ENCODE measurements at places on chromosomes 1 and 21.

- DNase-seq: peak; percentile 27
- no peaks in the 10 kb centered on the region for H3K36me3 ChIP-seq
- H3K27ac ChIP-seq: no peak overlapping the region
- no peaks in the 10 kb centered on the region for H3K4me1 ChIP-seq
Measured at GRCh38 chr1:161091796-161092507, 2.6 kb upstream of the NECTIN4 start.

DNA sequence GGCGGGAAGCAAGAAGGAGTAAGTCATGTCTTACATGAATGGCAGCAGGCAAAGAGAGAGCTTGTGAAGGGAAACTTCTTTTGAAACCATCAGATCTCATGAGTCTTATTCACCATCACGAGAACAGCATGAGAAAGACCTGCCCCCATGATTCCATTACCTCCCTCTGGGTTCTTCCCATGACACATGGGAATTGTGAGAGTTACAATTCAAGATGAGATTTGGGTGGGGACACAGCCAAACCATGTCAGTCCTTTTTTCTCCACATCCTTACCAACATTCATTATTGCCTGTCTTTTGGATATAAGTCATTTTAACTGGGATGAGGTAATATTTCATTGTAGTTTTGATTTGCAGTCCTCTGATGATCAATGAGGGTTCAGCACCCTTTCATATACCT lies 81.0 kb downstream of the DIRAS3 start:
- H3K27ac ChIP-seq: no peak overlapping the region
- no peak overlapping the region for H3K4me3 ChIP-seq
- H3K27me3 ChIP-seq: no peaks in the 10 kb centered on the region
- H3K36me3 ChIP-seq: no peaks in the 10 kb centered on the region
- DNase-seq: no peak
- H3K4me1 ChIP-seq: no peaks in the 10 kb centered on the region

DNA sequence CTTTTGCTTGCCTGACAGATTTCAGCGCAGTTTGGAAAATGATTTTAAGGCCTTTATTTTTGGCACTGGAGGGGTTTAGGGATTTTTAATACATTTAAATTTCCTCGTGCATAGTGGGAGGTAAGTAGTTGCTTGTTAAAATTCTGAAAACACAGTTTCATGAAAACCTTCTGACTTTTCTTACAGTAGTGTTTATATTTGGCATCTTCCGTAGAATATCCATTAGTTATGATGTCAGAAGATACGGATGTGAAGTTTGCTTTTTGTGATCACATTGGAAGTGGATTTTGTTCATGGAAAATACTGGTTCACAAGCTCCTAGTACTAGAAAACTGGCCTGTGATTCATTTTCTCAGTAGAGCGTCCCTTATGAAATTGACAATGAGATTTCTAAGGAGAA lies 1.3 kb downstream of the RABGAP1L start:
- DNase-seq: no peak
- H3K4me3 ChIP-seq: peak overlapping the region; percentile 96
- H3K4me1 ChIP-seq: peaks cover 7% of the 10 kb centered on the region
- peak overlapping the region; percentile 82 for H3K27ac ChIP-seq
- no peaks in the 10 kb centered on the region for H3K27me3 ChIP-seq

GRCh38 chr21:43276811-43277210 lies 108.0 kb downstream of the CRYAA start:
- DNase-seq: no peak
- H3K27ac ChIP-seq: no peak overlapping the region
- H3K4me3 ChIP-seq: no peak overlapping the region
- no peaks in the 10 kb centered on the region for H3K36me3 ChIP-seq

GRCh38 chr21:33230545-33231324 lies 997 bp downstream of the IFNAR2 start:
- H3K27me3 ChIP-seq: no peaks in the 10 kb centered on the region
- H3K27ac ChIP-seq: peak overlapping the region; percentile 99
- peak; percentile 81 for DNase-seq
- H3K36me3 ChIP-seq: no peaks in the 10 kb centered on the region
- H3K4me1 ChIP-seq: peaks cover 23% of the 10 kb centered on the region
- peak overlapping the region; percentile 95 for H3K4me3 ChIP-seq

- H3K27me3 ChIP-seq: no peaks in the 10 kb centered on the region
- no peak overlapping the region for H3K4me3 ChIP-seq
- no peaks in the 10 kb centered on the region for H3K36me3 ChIP-seq
Measured at GRCh38 chr1:19828546-19828945, 13.5 kb upstream of the RNF186 start.

DNA sequence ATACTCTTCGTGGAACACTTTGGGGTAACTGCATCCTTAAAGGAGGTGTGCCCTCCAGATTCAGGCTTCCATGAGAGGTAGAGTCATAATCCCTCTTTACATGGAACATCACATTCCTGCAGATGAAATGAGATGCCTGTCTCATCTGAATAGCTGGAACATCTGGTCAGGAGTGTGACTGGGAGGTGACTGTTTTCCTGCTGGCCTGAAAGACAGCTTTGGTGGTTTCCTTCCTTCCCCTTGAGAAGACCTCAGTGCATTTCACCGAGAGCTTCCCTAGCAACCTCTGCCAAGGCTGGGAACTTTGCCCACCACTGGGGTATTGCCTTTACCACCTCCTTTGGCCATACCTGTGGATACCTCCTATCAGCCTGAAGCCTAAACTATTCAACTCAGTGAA lies 46.7 kb upstream of the GUCA2A start:
- no peak overlapping the region for H3K27ac ChIP-seq
- no peak overlapping the region for H3K4me3 ChIP-seq
- H3K27me3 ChIP-seq: no peaks in the 10 kb centered on the region
- no peaks in the 10 kb centered on the region for H3K36me3 ChIP-seq
- DNase-seq: no peak

GRCh38 chr1:240190881-240191401 lies 99.3 kb downstream of the FMN2 start:
- no peaks in the 10 kb centered on the region for H3K27me3 ChIP-seq
- H3K4me1 ChIP-seq: no peaks in the 10 kb centered on the region
- DNase-seq: no peak
- H3K27ac ChIP-seq: no peak overlapping the region
- H3K4me3 ChIP-seq: no peak overlapping the region
- no peaks in the 10 kb centered on the region for H3K36me3 ChIP-seq

- H3K36me3 ChIP-seq: no peaks in the 10 kb centered on the region
- no peak for DNase-seq
- H3K4me3 ChIP-seq: no peak overlapping the region
- H3K4me1 ChIP-seq: no peaks in the 10 kb centered on the region
Measured at GRCh38 chr1:111802110-111802509, 46.4 kb downstream of the DDX20 start.

DNA sequence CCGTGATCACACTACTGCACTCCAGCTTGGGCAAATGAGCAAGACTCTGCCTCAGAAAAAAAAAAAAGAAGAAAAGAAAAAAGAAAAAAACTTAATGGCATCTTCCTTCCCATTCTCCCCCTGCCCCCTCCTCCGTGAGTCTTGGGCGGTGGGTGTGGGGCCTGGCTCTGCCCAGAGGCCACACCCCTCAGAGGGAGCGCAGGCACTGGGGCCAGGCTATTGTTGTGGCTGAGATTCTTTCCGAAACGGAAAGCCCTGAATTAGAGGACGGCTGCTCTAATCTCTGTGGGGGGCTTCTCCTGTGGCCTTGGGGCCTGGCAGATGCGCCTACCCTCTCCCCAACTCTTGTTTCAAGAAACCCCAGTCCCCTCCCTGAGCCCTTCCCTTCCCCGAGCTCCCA lies 4.1 kb upstream of the FAM110D start:
- H3K27ac ChIP-seq: no peak overlapping the region
- DNase-seq: no peak
- H3K36me3 ChIP-seq: no peaks in the 10 kb centered on the region
- H3K27me3 ChIP-seq: no peaks in the 10 kb centered on the region
- no peaks in the 10 kb centered on the region for H3K4me1 ChIP-seq

GRCh38 chr1:168939110-168939946 lies 167.2 kb upstream of the ATP1B1 start:
- H3K27ac ChIP-seq: no peak overlapping the region
- no peaks in the 10 kb centered on the region for H3K4me1 ChIP-seq
- H3K27me3 ChIP-seq: no peaks in the 10 kb centered on the region
- no peak for DNase-seq
- no peaks in the 10 kb centered on the region for H3K36me3 ChIP-seq

DNA sequence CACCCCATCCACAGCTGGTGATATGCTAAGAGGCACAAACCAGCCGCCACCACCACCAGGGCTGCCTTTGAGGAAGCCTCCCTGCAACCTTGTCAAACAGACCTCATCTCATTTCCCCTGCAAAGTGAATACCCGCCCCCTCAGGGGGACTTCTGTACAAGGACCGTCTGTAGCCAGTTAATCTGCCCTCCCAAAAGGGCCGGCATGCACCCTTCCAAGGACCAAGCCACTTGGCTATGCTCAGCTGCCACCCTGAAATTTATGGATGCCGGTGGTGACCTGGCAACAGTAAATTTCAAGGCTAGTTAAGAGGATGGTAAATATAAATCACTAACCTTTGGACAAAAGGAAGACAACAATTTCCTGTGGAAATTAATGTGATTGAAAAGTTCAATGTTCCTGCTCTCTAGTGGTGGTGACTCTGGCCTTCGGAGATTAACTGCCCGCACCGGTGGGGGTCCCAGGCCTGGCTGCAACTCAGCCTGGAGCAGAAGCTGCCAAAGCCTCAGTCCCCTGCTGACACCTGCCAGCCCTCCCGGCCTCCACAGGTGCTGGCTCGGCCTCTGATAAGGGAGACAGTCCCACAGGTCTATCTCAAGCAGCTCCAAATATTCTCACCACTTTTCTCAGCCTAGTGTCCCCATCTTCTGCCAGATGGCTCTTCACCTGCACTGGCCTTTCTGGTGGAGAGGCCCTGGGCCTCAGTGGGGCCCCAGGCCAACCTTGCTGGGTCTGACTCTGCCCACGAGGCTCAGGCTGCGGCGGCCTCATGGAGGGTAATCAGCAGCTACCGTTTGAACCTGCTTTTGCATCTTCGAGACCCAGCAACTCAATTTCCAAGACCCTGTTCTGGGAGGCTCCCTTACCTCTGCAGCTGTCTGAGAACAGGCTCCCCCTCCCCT lies 12.2 kb downstream of the TMEM53 start:
- H3K36me3 ChIP-seq: no peaks in the 10 kb centered on the region
- no peak overlapping the region for H3K27ac ChIP-seq
- no peaks in the 10 kb centered on the region for H3K27me3 ChIP-seq
- DNase-seq: no peak
- H3K4me1 ChIP-seq: no peaks in the 10 kb centered on the region

GRCh38 chr1:6420454-6421042 lies 829 bp upstream of the HES2 start:
- H3K4me3 ChIP-seq: no peak overlapping the region
- peaks cover 42% of the 10 kb centered on the region for H3K27me3 ChIP-seq
- no peak overlapping the region for H3K27ac ChIP-seq

- H3K36me3 ChIP-seq: no peaks in the 10 kb centered on the region
- no peak for DNase-seq
- no peaks in the 10 kb centered on the region for H3K27me3 ChIP-seq
- peak overlapping the region; percentile 10 for H3K27ac ChIP-seq
Measured at GRCh38 chr1:56645677-56646305, 677 bp downstream of the PRKAA2 start.

DNA sequence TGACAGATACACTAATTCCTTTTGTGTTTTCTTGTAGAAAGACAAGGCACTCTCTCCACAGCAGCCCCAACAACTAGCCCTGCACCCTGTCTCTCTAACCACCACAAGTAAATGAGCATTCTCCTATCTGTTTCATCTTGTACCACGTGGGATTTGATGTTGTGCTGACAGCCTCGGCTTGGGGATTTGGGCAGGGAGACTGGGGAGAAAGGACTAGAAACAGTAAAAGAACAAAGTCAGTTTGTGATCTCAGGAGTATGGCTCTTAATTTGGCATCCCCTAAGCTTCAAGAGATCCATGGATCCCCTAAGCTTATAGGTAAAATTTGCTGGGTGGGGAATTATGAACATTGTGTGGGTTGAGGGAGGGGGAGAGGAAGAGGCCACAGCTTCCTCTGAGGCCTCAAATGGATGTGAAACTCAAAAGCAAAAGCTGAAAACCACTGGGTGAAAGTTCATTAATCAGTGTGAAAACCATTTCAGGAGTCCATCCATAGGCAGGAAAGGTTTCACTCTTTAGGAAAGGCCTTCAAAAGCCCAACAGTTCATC lies 3.1 kb downstream of the C1orf162 start:
- H3K4me1 ChIP-seq: peaks cover 10% of the 10 kb centered on the region
- peaks cover 6% of the 10 kb centered on the region for H3K36me3 ChIP-seq
- H3K4me3 ChIP-seq: no peak overlapping the region
- no peak for DNase-seq
- H3K27me3 ChIP-seq: no peaks in the 10 kb centered on the region

- no peak for DNase-seq
- peaks cover 40% of the 10 kb centered on the region for H3K4me1 ChIP-seq
- H3K4me3 ChIP-seq: no peak overlapping the region
Measured at GRCh38 chr21:37373539-37373938, 7.0 kb downstream of the DYRK1A start.

GRCh38 chr1:92096317-92096716 lies 16.2 kb downstream of the BTBD8 start:
- no peak overlapping the region for H3K4me3 ChIP-seq
- no peaks in the 10 kb centered on the region for H3K27me3 ChIP-seq
- no peak overlapping the region for H3K27ac ChIP-seq
- H3K4me1 ChIP-seq: no peaks in the 10 kb centered on the region

GRCh38 chr1:76799700-76800099 lies 67.6 kb upstream of the ST6GALNAC5 start:
- no peaks in the 10 kb centered on the region for H3K4me1 ChIP-seq
- H3K27ac ChIP-seq: no peak overlapping the region
- no peaks in the 10 kb centered on the region for H3K27me3 ChIP-seq
- no peaks in the 10 kb centered on the region for H3K36me3 ChIP-seq
- DNase-seq: no peak
- H3K4me3 ChIP-seq: no peak overlapping the region

DNA sequence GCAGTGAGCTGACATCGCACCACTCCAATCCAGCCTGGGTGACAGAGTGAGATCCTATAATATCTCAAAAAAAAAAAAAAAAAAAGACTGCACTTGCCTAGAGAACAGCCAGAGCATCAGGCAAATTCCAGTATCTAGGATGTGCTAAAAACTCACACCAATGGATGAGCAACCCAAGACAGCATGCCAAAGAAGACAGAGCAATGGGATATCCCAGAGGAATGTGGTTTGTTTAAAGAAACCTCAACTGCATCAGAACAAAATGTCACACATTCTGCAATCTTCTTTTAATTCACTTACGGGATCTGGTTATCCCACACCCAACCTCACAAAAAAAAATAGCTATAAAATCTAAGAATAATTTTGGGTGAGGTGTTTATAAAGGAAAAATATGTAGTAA lies 7.3 kb downstream of the KCNH1 start:
- no peaks in the 10 kb centered on the region for H3K27me3 ChIP-seq
- no peak overlapping the region for H3K4me3 ChIP-seq
- no peaks in the 10 kb centered on the region for H3K36me3 ChIP-seq
- no peak for DNase-seq

DNA sequence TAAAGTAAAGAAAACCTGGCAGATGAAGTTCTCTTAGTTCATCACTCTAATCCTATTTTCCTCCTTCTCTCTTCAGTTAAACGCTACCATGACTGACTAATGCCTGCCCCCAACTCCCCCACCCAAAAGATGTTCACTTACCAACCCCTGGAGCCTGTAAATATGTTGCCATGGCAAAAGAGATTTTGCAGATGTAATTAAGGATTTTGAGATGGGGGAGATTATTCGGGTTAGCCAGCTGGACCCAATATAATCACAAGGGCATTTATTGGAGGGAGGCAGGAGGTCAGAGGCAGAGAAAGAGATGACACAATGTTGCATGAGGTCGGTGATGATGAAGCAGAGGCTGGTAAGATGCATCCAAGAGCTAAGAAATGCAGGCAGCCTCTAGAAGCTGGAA lies 69.3 kb upstream of the PPP2R5A start:
- no peaks in the 10 kb centered on the region for H3K4me1 ChIP-seq
- no peaks in the 10 kb centered on the region for H3K36me3 ChIP-seq
- no peak overlapping the region for H3K27ac ChIP-seq
- DNase-seq: no peak
